ENCODE measurements at places on chromosomes 6 and 20.
A peak's percentile ranks its signal among the peaks of the same experiment; 100 is the strongest.

DNA sequence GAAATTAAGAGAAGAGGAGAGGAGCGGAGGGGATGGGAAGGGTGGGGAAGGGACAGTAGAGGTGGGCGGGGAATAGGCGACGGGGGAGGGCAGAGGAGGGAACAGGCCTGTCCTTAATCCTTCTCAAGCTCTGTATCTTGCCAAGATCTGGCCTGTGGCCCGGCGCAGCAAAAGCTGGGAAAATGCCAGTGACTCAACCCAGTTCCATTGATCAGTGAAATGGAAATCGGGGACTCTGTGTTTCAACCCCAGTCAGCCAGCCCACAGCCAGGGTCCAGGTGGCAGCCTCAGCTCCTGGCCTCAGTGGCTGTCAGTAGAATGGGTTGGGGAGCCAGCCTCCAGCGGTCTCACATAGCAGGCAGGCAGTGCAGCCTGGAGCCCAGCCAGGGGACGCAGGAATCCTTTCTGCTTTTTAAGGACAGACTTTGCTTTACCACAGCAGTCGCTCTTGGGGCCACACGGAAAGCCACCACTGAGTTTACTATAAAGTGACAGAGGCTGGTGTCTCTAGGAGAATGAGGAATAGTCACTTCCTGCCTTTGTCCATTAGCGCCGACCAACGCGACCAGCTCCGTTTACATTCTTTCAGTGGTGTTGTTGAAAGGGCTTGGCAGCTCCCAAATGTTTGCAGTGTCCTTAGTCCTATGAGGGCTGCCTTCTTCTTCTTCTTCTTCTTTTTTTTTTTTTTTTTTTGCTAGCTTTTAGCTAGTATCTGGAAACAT lies 128.0 kb downstream of the RIN2 start:
- no peak for DNase-seq

DNA sequence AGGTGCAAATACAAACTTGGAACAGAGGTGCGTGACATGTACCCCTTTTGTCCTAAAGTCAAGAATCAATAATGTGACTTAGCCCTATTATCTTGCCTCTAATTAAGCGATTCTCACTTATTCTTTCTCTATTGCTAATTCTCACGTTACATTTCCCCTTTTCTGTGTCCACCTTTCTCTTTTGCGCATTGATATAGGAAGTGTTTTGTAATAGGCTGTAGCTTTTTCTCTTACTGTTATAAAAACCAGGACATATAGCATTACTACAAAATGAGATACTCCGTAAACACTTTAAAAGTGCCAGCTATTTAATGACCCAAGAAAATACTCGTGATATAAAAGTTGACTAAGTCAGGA lies 669 bp upstream of the TMEM30A start:
- DNase-seq, result peak; percentile 67

DNA sequence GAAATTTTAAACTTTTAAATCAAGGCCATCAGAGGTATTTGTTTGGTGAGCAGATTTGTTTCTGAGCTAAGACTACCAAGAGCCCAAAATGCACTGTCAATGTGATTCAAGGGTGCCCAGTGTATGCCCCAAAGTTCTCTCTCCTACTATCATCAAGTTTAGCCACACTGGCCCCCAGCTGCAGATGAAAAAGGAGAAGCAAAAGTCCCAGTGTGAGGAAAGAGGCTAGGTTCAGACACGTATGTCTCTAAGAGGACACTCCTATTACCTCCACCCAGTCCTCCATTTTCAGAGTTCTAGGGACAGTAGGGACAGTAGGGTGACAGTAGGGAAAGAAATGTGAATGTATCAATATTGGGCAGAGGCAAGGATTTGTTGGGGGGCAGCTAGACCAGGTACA lies 230.8 kb downstream of the CD83 start:
- DNase-seq, result no peak

GRCh38 chr20:38673725-38674091 lies 50.6 kb upstream of the SLC32A1 start:
- no peak for DNase-seq

DNA sequence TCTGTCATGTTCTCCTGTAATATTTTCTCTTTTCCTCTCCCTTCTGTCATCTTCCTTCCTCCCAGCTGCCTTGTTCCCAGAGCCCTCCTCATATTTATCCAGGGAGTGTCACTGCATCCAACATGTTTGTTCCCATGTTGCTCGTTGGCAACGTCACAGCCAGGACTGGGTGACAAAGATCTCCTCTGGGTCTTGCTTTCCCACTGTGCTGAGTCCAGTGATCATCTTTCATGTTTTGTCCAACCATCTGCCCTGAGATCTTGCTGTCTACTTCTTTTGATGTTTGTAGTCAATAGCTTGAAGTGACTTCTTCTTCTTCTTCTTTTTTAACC lies 26.6 kb downstream of the FARS2 start:
- DNase-seq, result no peak

DNA sequence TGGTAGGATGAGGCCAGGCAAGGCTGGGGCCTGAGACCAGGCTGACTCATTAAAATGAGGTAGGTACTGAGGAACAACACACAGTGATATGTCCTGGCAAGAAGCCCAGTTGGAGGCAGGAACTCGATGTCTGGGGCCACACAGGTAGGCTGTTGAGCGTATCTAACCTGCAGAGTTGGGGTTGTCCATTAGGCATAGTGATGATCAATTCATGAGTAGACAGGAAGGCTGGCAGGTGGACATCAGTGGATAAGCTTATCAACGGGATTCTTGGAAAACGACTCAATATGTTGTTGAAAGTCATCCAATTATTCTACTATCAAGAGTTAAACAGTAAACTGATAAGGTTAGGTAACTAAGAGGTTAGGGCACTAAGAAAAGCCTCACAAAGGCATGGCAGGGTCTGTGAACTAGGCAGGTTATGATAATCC lies 193.2 kb upstream of the COL21A1 start:
- DNase-seq, result no peak

- peak; percentile 17 for DNase-seq
Measured at GRCh38 chr20:2451939-2452732, 18.5 kb downstream of the SNRPB start.

DNA sequence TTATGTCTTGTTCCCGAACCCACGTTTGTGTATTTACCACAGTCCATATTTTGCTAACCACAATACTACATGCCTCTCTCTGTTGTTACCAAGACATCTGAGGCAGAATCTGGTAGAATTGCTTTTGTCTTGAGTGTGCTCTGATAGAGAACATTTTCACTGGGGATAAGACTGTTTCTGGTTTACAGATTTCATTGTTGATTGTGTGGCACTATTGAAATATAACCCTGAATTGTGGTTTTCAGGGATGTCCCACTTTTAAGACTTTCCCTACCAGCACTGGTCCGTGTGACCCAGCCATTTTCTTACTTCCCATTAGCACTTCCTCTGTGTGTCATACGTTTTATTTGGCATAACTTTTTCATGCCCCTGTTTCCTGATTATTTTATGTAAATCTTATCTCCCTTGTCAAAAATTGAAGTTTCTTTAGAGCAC lies 12.2 kb downstream of the NCOA7 start:
- DNase-seq, result no peak

DNA sequence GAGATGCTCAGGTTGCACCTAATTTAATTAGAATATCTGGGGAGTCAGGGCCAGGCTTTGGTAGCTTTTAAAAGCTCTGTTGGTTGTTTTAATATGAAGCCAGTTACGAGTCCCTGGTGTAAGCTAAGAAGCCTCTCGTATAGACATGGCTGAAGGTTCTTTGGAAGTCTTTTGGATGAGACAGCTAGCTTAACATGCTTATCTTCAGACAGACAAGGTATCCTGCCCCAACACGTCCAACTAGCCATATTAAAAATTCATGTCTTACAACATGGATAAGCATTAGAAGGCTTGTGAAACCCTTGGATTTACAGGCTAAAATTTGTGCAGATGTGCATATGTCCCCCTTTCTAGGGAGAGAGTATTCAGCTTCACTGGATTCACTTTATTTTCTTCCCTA lies 105.7 kb upstream of the KCNK16 start:
- no peak for DNase-seq

DNA sequence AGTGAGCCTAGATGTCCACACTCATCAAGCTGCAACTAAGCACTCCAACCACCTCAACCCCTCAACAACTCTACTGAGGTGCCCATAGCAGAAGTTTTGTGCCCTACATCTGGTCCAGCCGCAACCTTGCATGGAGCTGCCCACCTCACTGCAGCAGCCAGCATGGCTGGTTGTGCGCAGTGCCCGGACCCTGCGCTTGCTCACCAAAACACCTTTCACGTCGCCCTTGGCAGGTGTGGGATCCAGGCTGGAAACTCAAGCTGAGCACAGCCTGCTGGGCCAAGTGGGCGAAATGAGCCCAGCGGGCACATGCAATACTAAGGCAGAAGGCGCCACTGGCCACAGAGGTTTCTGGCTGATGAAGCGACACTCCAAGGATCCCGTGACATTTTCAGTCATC lies 902.4 kb downstream of the TBC1D32 start:
- DNase-seq, result no peak

- DNase-seq, result no peak
Measured at GRCh38 chr6:5763407-5763806, 243.3 kb downstream of the NRN1 start.

DNA sequence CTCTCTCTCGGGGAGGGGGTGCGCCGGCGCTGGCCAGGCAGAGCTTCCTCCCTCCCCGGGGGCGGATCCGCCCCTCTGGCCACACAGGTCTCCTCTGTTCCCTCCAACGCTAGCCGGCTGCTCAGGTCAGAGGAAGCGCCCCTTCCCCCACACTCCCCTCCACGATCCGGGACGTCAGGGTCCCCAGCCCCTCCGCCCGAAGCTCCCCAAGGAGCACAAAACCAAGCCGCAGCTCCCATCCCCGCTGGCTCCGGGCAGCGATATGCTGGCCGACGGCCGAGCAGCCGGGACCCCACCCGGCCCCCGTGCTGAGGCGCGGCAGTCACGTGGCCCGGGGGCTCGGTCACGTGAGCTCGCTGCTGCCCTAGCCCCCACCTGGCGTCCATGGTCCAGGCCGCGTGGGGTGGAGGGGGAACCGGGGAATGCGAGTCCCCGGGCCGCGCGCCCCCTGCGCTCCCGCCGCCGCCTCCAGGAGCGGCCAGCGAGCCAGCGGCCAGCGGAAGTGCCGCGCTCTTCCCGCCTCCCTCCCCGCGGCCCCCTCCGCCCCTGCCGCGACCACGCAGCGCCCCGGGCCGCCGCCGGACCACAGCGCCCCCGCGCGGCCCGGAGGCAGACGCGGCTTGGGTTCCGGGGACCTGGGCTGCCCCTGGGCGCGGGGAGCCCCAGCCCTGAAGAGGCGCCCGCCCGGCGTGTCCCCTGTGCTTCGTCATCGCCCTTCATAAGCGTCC lies at the start of gene SLC35B2:
TSS of gene SLC35B2 (minus strand) at position 504 of the 728 bp plus-strand sequence. CDS start at position 386, 118 bp downstream.
- DNase-seq, result peak; percentile 68

DNA sequence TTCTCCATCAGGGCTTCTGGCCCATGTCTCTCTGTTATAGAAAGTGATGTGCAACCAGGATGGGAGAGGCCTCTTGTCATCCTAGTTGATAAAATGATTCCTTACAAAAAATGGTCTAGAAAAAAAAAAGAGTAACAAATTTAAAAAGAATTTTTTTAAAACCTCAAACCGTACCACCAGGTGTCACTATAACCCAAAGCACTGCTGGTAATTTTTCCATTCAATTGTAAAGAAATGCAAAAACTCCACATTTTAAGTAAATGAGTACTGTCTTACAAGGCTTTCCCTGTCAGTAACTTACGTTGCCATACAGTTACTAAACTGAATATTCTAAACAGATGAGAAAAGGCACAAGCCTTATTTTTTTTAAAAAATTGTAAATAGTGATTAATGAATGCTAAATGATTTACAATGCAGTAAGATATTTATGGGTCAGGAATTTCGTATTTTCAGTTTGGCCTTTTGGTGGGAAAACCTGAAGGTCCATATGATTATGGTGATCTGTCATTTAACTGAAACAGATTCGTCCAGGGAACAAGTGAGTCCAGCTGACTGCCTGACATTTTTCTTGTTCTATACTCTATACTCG lies 95.4 kb downstream of the OGFRL1 start:
- peak; percentile 12 for DNase-seq

GRCh38 chr6:152316024-152316423 lies 321.1 kb downstream of the SYNE1 start:
- DNase-seq, result no peak

DNA sequence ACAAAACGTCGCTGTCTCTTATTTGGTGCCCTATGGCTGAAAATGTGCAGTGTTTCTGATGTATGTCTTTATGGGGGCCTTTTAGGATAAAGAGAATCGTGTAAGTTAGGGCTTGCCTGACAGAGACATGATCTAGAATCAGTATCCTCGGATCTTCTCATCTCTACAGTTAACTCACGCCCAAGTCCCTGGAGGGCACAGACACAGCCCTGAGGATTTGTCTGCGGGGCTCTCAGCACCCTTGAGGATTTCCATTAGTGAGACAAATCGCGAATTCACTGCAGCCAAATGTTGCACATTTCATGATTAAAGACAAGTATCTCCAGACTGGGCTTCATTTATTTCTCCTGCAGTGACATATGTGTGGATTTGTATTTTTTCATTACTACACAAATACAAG lies 552.7 kb downstream of the C6orf118 start:
- no peak for DNase-seq

DNA sequence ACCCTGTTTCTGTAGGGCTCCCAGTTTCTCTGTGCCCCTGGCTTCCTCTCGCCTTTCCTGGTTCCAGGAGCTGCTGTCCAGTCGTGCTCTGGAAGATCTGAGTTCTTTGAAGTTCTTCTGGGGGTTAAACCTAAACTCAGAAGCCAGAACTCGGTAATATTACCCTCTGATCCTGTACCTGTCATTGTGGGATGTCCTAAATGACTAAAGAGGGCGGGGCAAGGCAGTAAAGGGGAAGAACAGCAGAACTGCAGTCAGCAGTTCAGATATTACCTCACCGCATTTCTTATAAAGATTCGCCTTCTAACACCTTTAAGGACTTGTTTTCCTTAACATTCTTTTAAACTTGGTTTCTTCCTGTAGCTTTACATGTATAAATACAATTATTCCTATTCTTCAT lies 63.9 kb downstream of the FAM120B start:
- no peak for DNase-seq

DNA sequence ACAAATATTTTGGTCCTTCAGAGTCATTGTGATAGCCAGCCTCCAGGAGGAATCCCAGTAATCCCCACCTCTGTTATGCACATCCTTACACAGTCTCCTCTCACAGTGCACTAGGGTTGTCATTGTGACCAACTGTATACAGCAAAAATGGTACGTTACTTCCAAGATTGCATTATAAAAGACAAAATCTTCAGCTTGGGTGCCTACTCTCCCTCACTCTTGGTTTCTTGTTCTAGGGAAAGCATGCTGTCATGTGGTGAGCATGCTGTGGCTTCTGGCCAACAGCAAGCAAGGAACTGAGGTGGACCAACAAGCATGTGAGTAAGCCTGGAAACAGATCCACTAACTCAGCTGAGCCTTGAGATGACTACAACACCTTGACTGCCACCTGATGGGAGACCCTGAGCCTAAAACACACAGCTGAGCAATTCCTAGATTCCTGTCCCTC lies 130.1 kb upstream of the DST start:
- no peak for DNase-seq

GRCh38 chr20:56815796-56816195 lies 186.7 kb downstream of the TFAP2C start:
- DNase-seq, result no peak

- DNase-seq, result no peak
Measured at GRCh38 chr20:43824309-43825050, 90.2 kb upstream of the TOX2 start.
